ENCODE measurements at places on chromosomes 2 and 18. TPM values are rescaled to one million over a fixed set of nuclear protein-coding genes. Genes with fewer than 3 reads are reported as not detected.

Gene OSGEPL1
- 6.6 TPM for total RNA-seq

Gene RGPD4
- total RNA-seq, result not detected

Gene DSEL
- total RNA-seq, result 0.02 TPM

Gene ADRA2B
- 0.07 TPM for total RNA-seq

Gene EPAS1
- 21.1 TPM for total RNA-seq

Gene BZW1
- total RNA-seq, result 264 TPM

Gene CTAGE1
- total RNA-seq, result not detected

Gene CRYGC
- not detected for total RNA-seq

Gene TPO
- total RNA-seq, result 1.8 TPM

Gene IRS1
- 1.9 TPM for total RNA-seq
